ENCODE measurements at places on chromosomes 6 and 20.

GRCh38 chr6:142297996-142298753, 3.6 kb upstream of the ADGRG6 start:
- no peak for DNase-seq

- DNase-seq = no peak
Observed at GRCh38 chr6:100850174-100850573, 31.0 kb downstream of the ASCC3 start.

DNA sequence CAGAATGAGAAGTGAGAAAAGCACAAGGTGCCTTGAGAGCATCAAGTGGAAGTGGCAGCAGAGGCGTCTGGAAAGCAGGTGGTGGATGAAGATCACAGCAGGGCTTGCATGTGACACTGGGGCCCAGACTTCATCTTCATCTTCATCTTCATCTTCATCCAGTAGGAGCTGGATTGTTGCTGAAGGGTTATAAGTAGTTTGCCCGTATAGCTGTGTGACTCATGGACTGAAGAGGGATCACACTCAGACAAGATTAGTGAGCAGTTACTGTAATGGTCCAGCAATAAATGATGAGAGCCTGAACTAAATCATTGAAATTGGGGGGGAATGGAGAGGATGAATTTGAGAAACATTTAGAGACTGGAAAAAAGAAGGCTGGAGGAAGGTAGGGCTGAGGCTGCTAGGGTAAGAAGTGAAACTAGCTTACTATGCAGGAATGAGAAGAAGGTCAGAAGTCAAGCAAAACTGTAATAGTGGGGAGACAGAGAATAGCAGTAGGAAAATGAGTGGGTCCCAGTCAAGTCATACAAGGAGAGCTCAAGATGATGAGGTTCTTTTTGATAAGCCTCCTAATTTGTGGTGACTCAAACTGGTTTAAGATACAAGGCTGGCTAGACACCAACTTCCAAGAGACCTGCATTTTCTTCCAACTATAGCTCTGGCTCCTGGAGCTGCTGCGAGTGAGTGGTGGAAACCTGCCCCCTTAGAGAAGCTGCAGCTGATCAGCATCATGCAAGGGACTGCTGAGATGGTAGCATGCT, 92.3 kb upstream of the BEND6 start:
- DNase-seq = no peak

GRCh38 chr20:11084508-11084907, 410.7 kb upstream of the JAG1 start:
- DNase-seq = no peak

DNA sequence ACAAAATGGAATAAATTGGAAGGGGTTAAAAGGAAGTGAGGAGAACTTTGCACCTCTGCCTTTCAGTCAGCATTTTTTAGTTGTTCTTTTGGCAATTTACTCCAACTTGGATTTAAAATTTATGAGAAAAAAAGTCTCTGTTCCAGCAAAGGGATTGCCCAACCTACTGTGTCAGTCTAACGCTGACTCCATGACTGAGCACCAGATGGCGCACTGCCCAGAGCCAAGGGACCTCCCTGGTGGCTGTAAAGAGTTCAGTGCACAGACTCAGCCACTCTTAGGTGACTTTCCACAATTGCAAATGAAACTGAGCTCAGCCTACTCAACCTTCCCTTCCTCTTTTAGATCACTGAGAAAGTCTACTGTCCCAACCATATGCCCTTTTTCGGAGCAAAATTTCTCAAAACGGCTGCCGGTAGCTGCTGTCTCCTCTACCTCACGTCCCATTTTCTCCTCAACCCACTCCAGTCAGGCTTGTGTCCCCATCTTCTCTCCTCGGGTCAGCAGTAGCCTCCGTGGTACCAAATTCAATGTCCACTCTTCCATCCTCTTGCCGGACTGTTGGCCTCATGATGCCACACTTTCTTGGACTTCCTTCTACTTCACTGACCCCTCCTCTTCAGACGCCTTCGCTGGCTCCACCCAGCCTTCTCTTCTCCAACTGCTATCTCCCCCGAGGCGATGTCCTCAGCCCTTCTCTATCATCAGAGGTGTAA, 38.7 kb downstream of the GSTA2 start:
- DNase-seq = peak; percentile 12

GRCh38 chr6:98894810-98895209, 52.9 kb downstream of the FBXL4 start:
- no peak for DNase-seq

DNA sequence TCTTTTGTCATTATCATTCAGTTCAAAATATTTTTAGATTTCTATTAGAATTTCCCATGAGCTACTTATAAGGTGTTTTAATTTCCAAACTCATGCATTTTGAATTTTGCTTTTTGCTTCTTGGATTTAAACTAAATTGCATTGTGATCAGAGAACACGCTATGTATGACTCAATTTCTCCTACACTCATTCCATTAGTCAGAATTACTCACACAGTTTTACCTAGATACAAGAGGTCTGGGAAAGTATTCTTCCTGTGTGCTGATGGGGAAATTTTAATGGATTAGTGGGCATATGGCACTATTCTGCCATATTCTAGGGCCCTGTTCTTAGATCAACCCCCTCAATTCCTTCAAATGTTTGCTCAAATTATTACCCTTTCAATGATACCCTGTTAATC, 49.9 kb upstream of the BMP5 start:
- no peak for DNase-seq

DNA sequence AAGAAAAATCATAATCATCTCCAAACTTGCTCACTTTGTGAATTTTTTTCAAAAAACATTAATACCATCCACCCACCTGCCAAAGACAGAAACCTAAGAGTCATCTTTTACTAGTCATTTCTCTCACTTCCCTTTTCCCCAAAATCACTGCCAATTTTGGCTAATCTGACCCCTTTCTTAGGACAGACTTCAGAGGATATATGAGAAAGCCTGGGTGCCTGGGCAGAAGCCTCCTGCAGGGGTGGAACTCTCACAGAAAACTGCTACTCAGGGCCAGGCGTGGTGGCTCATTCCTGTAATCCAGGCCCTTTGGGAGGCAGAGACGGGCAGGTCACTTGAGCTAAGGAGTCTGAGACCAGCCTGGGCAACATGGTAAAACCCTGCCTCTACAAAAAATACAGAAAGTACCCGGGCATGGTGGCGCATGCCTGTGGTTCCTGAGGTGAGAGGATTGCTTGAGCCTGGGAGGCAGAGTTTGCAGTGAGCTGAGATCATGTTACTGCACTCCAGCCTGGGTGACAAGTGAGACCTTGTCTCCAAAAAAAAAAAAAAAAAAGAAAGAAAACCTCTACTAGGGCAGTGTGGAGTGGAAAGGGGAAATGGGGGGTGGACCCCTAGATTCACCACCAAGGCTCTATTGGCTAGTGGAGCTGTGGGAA, 3.8 kb downstream of the DEK start:
- no peak for DNase-seq

GRCh38 chr20:4119854-4120209, 104.5 kb upstream of the RNF24 start:
- no peak for DNase-seq

DNA sequence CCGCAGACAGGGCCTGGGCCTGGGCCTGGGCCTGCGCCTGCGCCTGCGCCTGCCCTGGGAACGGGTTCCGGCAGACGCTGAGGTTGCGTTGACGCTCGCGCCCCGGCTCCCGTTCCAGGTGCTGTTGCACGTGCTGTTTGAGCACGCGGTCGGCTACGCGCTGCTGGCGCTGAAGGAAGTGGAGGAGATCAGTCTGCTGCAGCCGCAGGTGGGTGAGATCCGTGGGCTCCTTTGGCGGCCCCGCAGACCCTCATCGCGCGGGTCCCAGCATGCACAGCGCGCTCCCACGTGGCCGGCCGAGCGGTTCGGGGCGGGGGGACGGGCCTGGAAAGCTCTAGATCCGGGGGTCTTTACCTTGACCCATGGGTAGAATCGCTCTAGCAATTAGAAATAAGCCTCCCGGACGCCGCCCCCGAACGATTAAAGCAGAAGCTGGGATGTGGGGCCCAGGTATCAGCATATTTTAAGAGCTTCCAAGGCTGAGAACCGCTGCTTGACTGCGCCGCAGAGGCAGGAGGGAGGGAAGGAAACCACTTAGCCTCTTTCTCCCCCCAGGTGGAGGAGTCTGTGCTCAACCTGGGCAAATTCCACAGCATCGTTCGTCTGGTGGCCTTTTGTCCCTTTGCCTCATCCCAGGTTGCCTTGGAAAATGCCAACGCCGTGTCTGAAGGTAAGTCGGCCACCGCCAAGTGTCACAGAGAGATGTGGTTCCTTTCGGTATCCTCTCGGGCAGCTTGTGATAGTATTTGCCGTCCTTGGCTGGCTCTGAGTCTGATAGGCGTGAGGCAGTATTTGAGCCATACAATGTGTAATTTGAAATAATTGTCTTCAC, 508 bp downstream of the NOP56 start:
- no peak for DNase-seq

GRCh38 chr6:84242265-84242664, 14.8 kb upstream of the CEP162 start:
- DNase-seq = no peak

- no peak for DNase-seq
Observed at GRCh38 chr6:169424821-169425240, 171.2 kb upstream of the THBS2 start.

DNA sequence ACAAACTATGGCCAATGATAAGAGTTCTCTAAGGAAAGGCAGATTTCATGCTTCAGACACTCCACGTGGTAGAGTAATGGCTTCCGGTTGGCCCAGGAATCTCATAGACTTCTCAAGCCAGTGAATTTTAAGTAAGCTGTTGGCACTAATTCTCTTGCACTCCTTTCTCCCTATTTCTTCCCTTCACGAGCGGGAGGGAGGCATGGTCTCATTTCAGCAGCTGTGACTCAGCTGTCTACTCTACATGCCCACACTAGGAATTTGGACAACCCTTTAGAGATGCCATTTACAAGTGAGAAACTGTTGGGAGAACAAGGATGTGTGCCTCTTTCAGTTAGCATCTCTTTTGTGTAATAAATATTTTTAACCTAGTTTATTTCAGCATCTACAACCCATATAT, 107.7 kb downstream of the PTPRK start:
- DNase-seq = no peak

Measured in activated T-helper 1 cell treated with Interleukin-2 at 50 U/mL for 16 hours (primary cell).